ENCODE measurements at places on chromosomes 7 and 10.

DNA sequence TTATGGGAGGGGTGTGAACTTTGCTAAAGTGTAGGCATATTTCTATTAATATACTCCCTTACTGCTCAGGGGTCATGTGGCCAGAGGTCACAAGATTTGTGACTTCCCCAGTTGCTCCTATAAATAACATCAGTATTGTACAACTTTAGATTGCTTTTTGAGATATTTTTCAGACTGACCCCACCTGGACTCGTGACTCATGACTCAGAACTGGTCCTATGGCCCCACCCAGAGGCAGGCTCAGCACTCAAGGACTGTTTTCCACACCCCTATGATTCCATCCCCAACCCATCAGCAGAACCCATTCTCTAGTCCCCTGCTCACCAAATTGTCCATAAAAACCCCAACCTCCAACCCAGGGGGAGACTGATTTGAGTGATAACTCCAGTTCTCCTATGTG, 2.7 kb upstream of the CUL2 start:
- no peak for DNase-seq

- no peak for DNase-seq
These were observed 10.5 kb downstream of the ST8SIA6 start for GRCh38 chr10:17443707-17444387.

- DNase-seq, result no peak
These were observed 148.8 kb downstream of the CCDC3 start for GRCh38 chr10:12852687-12853086.

GRCh38 chr7:106545275-106545674, 115.7 kb downstream of the CCDC71L start:
- no peak for DNase-seq

GRCh38 chr10:105183536-105183935, 542.4 kb downstream of the SORCS3 start:
- DNase-seq, result no peak

DNA sequence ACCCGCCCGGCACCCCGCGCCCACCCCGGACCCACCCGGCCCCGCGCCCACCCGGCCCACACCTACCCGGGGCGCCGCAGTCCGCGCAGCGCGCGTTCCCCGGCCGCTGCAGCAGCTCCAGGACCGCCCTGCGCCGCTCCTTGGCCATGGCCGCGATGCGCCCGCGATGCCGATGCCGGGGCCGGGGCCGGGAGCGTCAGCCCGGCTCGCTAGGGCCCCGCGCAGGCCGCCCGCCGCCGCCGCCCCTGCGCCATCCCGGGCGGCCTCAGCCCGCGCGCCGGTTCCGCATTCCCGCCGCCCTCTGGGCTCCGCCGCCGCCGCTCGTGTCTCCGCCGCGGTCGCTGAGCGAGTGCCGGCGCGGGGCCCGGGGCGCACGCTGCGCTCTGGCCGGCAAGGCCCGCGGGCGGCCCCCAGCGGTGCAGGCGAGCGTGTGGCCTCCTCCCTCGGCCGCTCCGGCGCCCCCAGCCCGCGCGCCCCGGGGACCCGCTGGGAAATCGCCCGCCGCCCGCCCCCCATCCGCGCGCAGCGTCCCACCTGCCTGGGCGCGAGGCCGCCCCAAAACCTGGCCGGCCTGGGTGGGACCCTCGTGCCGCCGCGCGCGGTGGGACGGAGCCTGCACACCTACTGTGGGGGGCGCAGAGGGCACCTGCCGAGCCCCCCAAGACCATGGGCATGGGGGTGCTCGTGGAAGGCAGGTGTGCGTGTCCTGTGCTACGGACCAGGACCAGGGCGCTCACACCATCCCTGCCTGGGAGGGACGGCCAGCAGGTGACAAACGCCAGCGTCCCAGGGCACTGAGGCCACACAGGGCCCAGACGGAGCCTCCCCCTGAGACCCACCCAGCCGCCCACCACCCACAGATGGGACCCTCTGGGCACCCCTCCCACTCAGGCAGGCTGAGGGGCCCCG, at the start of gene ADAP1:
ADAP1 (minus strand) TSS at position 351 of the 909 bp plus-strand sequence; CDS start at position 148, 203 bp downstream.
- peak; percentile 62 for DNase-seq

GRCh38 chr7:86592185-86592584, 51.5 kb upstream of the GRM3 start:
- DNase-seq, result no peak

- no peak for DNase-seq
These were observed 57.6 kb downstream of the MKI67 start for GRCh38 chr10:128068398-128069285.

DNA sequence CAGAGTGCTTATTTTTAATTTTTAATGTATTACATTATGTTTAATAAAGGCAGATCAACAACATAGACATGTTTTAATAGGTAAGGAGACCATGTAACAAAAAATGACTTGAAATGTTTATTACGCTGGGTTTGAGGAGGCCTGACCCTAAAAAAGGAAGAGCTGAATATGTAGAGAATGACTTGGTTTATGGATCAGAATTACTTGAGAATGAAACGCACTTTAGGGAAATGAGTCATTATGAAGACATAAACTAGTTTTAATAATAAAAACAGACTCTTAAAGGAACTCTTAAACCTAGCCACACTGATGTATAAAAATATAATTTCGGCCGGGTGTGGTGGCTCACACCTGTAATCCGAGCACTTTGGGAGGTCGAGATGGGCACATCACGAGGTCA, 56.5 kb downstream of the CTTNBP2 start:
- DNase-seq, result no peak

GRCh38 chr10:31762316-31762715, 166.3 kb downstream of the ARHGAP12 start:
- no peak for DNase-seq

DNA sequence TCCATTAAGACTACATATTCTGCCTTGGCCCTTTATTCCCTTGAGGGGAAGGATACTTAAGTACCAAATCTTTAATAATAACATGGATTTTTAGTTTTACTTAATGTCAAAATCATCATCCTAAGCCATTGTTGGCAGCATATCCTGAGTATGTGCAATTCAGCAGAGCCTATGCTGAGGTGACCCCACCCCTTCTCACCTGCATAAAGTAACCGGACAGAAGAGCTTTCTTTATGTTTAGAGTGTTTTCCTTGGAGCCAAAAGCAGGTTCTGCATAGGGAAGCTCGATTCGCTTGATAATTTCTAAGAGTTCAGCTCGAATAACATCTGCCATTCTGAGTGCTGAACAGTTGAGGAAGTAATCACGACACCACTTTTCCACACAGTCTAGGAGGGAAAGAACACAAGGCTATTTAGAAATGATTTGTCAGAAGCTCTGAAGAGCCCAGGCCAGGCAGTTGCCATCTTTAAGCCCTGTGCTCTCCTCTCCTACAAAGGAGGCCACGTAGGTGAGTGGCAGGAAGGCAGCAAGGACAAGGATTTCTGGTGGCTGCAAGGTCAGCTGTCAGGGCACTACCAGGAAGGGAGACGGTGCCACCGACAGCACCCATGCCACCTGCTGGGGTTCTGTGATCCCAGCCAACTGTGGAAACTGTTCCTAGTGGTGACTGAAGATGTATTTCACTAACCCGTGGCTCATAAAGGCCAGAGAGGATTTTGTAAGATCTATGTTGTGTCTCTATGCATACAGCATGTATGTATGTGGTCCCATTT, 15.6 kb downstream of the BCCIP start:
- DNase-seq, result no peak

DNA sequence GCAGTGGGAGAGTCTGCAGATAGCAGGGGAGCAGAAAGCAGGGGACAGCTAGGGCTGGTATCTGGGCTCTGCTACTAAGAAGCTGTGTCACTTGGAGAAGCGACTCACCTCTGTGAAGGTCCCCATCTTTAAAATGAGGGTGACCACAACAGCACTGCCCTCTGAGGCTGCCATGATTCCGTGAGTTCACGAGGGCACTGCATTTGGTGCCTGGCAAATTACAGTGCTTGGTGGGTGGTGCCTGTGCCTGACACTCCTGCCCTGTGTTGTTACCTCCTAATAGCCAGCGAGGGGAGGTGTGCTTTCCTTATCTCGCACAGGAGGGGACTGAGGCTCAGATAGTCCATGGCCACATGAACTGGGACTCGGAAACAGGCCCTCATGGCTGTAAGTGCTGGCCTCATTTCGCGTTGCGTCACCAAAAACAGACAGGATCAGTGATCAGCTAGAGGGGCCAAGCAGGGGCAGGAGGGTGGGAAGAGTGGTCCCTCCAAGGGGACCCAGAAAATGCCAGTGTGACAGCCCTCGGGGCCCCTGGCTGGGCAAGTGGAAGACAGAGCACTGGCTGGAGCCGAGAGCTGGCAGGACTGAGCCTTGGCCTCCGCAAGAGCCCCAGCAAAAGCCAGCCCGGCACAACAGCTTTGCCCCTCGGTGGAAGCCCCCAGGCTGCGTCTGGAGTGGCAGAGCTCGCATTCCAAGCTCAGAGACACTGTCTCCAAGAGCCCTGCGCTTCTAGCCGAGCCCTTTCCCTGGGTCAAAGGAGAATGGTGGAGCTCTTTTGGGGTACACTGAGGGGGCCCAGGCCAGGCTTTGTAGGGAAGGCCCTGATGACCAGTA, 17.3 kb upstream of the BNIP3 start:
- no peak for DNase-seq

DNA sequence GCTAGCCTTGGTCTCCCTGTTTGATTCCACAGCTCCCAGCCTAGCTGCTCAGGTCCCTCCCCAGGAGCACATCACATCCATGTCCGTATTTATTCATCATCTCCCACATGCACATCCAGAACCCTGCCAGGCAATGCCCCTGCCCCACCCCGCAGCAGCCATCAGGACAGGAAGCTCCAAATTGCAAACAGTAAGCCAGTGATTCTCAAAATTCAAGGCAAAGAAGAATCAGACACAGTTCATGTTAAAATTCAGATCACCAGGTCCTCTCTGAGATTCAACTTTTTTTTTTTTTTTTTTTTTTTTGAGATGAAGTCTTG, 17.7 kb downstream of the LRRC20 start:
- no peak for DNase-seq

GRCh38 chr7:105315357-105315756, 73.4 kb downstream of the SRPK2 start:
- DNase-seq, result no peak

DNA sequence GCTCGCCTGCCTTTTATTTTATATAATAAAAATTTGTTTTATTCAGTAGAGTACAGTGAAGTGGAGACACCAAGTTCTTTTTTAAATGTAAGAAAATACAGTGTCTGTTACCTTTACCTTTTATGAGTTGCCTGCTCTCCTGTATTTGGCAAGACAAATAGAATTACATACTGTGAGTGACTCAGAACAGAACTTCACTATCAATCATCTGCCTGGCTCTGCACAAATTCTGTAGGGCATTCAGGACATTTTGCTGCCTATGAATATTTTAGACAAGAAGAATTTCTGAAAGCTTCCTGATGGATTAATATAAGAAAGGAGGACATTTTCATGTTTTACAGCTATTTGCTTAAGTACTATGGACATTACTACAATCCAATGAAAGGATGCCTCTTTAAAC, 135.4 kb upstream of the PHF14 start:
- DNase-seq, result no peak

DNA sequence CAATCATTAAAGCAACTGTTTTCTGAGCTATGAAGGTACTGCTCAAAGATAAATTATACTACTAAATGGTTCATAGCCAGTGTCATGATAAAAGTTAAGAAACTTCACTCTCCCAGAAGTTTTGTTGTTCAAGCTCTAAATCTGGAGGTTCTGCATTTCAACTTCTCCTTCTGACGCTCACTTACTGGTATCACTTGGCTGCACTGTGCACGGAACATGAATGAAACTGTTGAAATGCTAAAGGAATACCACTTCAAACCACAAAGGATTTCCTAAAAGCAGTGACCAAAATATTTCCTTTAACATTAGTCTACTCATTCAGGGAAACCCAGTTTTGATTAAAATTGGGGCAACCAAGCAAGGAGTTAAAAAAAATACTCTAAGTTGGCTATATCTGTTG, 93.6 kb downstream of the UBE2H start:
- no peak for DNase-seq

DNA sequence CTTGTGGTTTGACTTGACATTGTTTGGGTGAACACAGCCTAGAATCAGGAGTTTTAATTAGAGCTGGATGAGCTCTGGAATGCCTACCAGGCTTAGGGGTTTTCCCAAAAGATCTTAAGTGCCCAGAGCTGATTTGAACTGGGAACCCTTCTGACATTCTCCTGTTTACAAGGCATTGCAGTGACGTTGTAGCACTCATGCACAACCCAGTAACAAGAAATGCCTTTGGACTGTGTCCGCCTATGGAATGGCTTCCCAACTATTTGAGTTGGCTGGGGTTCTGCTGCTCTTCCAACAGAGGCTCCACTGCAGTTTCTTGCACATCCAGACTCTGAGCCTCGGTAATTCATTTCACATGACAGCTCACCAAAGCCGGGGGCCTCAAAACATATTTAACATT, 76.7 kb upstream of the MKX start:
- no peak for DNase-seq

DNA sequence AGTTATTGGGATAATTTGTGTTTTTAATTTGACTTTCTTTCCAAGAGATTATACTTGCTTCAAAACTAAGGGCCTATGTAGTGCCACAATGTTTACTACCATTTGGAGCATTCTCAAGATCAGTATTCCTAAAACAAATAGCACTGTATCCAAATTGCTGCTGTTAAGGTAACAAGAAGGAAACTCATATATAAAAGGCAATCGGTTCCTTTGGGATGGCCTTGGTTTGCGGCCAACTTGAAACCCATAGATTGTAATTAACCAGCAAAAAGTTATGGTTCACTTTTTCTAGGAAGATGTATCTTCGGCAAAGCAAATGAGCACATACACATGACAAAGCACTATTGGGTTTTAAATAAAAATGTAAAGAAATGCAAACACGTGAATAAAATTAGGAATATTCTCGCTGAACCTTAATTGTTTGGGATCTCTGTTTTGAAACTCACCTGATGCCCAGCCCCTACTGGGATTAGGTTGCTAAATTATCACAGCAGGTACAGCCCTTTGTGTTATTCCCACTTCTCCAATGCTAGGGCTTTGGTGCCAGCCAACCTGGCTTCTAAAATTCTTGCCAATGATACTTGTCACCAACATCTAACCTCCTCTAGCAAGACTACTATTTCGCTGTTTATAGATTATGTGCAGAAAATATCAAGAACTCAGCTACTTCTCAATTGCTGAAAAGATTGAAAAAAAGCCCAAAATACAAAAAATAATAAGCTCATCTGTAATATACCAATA, 16.0 kb downstream of the CDNF start:
- no peak for DNase-seq

DNA sequence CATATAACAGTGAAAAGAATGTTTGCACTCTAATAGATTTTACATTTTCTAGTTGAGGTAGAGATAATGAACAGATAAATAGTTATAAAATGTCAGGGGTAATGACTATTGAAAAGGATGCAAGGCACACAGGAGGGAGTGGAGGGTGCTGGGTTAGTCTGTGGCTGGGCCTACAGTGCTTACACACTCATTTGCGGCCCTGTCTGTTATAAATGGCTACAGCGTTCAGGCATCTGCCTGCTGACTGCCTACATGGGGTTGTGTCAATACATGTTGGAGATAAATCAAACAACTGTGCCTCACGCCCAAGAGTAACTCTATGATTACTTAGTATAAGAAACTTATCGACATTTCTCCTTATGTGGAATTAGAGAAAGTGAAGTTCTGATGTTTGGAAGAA, 313.3 kb downstream of the ACTR3B start:
- no peak for DNase-seq

GRCh38 chr10:84317174-84317573, 11.2 kb upstream of the CCSER2 start:
- no peak for DNase-seq
